ENCODE measurements at places on chromosomes 7 and 10. TPM values are rescaled to one million over a fixed set of nuclear protein-coding genes. Genes with fewer than 3 reads are reported as not detected.

DNA sequence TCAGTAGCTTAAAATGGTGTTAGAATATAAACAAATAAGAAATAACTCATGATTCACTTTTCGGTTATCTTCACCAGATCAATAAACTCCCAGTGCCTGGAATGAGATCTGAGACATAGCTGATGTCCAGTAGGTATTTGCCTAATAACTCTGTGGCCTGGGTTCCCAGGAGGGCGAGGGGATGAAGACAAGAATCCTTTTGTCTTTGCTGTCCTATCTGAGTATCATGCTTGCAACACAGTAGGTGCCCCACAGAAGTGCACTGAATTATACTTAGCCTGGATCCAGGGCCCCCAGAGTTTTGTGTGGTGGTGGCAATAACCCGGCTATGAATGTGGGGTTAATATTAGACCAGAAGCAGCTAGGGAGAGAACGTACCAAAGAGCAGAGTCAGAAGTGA is 350.1 kb upstream of the AOAH start:
- no peak for DNase-seq
- H3K27me3 ChIP-seq, result no peaks in the 10 kb centered on the region
- no peak overlapping the region for H3K4me3 ChIP-seq
- no peak overlapping the region for H3K27ac ChIP-seq
- no peaks in the 10 kb centered on the region for H3K4me1 ChIP-seq

GRCh38 chr7:68434857-68435256 is 1163.4 kb upstream of the AUTS2 start:
- H3K27ac ChIP-seq, result no peak overlapping the region
- DNase-seq, result no peak
- no peaks in the 10 kb centered on the region for H3K36me3 ChIP-seq
- H3K4me3 ChIP-seq, result no peak overlapping the region
- H3K27me3 ChIP-seq, result no peaks in the 10 kb centered on the region

The TMEM209 gene
- total RNA-seq, result 6.8 TPM

DNA sequence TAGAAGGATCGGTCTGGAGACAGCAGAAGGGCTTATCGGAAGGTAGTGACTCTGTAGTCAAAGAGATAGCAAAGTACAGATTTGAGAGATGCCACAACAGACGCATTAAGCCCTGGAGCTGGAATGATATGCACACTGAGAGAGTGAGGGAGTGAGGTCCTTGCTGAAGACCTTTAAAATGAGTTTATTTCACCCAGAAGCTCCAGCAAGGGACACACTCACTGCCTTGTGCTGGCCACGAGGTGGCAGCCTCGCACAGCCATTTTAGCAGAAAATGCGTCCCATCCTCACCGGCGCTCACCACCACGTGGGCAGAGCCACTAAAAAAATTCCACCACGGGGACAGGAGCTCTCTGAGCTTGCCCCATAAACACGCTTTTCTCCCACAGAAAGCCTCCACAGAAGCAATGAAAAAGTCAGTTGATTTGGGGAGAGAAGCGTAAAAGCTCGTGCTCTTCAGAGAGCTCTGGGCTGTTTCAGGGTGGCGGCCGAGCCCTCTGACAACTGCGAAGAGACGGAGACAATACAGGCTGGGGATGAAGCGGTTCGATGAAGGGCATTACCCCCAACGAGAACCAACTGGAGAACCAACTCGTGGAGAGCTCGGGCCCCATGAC is 163.0 kb upstream of the KLF14 start:
- no peak overlapping the region for H3K4me3 ChIP-seq
- H3K27me3 ChIP-seq, result no peaks in the 10 kb centered on the region

GRCh38 chr10:103111918-103112877 is 80.9 kb downstream of the NT5C2 start:
- no peaks in the 10 kb centered on the region for H3K27me3 ChIP-seq
- peaks cover 45% of the 10 kb centered on the region for H3K4me1 ChIP-seq
- no peak for DNase-seq

DNA sequence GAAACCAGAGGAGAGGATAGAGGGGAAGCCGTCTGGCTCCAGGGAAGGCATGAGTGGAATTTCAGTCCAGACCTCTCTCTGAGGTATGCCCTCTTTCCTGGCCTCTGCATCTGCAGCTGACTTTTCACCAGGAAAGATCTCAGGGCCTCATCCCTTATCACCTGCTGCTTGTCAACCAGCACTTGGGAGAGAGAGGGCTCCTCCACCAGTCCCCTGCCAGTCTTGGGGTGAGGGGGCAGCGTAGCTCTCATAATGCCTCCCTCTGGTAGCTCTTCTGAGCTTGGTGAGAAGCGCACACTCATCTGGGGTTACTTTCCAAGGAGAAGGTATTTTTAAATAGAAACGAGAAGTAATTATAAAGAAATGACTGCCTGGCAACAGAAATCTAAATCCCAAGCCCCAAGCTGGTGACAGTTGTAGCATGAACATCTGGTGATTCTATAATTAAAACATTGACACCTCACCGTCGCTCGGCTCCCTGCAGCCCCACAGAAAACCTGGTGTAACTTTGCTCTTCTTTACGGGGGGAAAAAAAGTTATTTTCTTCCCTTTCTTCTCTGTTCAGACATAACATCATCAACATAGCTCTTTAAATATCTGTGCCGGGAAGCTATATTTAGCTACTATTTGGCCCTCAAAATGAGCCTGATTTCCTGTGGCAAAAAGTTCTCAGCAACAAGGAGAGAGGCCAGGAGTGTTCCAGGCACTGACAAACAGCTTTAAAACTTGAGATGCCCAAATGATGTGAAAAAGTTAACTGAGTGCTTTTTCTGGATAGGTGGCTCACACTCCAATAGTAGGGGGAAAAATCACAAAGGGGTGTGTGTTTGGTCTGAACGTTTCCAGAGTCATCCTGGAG is 26.9 kb downstream of the HIP1 start:
- H3K27ac ChIP-seq, result peak overlapping the region; percentile 67
- no peaks in the 10 kb centered on the region for H3K27me3 ChIP-seq
- H3K4me1 ChIP-seq, result peaks cover 34% of the 10 kb centered on the region
- DNase-seq, result no peak
- no peaks in the 10 kb centered on the region for H3K36me3 ChIP-seq

DNA sequence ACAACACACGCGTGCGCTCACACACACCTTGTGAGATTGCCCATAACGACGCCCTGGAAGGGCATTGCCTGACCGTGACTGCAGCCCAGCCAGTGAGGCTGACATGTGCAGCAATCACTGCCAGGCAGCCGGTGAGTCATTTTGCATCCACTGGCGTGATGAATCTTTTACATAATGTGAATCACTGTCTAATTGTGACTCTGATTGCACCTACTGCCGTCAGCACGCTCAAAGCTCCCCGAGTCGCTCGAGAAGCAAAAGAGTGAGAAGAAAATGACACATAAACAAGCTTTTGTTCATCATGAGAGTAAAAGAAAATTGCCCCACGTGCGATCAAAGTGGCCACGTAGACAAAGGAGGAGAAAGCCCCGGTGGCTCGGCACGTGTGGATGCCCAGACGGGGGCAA is 117.4 kb upstream of the PFKP start:
- H3K4me3 ChIP-seq, result no peak overlapping the region
- no peaks in the 10 kb centered on the region for H3K36me3 ChIP-seq
- no peaks in the 10 kb centered on the region for H3K4me1 ChIP-seq
- no peak for DNase-seq
- H3K27ac ChIP-seq, result no peak overlapping the region
- peaks cover 28% of the 10 kb centered on the region for H3K27me3 ChIP-seq

The ABCB1 gene
- total RNA-seq, result 7.6 TPM

DNA sequence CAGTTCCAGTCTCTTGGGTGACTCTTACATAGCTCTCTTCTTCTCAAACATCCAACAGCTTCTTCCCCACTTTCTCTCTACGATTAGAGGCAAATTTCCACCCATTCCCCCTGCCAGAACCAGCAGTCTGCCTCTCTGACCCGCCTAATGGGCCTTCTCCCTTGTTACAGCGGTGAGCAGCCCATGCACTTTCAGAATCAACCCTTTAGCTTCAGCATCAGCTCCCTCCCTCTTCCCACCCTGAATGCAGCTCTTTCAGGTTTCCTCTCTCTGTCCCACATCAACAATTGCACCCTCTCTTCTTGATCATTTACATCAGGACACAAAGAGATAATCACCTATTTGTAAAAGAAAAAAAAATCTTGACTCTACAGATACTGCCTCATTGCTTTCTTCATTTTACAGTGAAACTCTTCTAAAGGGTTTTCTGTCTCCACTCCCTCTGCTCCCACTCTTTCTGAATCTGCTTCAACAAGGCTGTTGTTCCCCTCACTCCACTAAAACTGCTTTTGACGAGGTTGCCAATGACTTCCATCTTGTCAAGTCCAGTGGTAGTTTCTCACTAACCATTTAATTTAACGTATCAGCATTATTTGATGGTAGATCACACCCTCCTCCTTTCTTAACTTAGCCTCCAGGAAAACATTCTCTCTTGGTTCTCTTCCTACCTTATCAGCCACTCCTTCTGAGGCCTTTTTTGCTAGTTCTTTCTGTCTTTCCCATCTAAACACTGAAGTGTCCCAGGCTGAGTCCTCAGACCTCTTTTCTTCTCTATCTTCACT is 106.6 kb downstream of the NPY start:
- no peak overlapping the region for H3K27ac ChIP-seq
- no peak overlapping the region for H3K4me3 ChIP-seq
- no peak for DNase-seq
- no peaks in the 10 kb centered on the region for H3K36me3 ChIP-seq
- H3K27me3 ChIP-seq, result no peaks in the 10 kb centered on the region

The SPDYE8 gene
- not detected for total RNA-seq

DNA sequence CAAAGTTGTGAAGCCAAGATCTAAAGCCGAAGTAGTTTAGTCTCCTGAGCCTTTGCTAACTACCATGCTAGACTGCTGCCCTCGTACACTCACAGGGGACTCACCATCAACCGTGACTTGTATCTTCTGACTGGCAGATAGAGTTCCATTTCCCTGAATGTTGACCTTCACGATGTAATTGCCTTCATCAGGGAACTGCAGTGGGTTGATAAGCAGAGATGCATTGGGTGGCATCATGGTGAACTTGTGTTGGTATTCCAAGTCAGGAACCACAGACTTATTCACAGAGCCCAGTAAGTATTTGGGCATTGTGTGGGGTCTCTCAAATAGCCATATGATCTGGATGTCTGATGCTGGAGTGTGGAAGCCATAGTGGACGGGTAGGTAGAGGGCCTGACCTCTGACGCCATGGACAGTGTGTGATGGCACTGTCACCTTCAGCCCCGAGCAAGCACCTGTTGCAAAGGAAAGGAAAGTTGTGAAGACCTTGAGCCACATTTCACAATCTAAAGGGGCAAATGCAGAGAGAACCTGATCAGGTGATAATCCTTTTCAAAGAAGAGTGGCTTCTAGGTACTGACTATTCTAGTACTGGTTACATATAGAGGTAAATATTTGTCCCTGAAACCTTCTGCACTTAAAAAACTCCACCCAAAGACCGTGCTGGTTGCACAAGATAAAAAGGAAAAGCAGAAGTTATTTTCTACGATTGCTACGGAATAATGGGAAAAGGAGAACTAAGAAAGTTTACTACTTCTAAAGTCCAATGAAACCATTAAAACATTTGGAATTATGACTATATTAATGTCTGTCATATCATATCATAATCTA is 7.1 kb downstream of the HEPACAM2 start:
- no peaks in the 10 kb centered on the region for H3K36me3 ChIP-seq
- no peaks in the 10 kb centered on the region for H3K4me1 ChIP-seq
- no peaks in the 10 kb centered on the region for H3K27me3 ChIP-seq
- no peak for DNase-seq

- no peak overlapping the region for H3K27ac ChIP-seq
- no peaks in the 10 kb centered on the region for H3K36me3 ChIP-seq
- no peak overlapping the region for H3K4me3 ChIP-seq
- no peak for DNase-seq
- H3K27me3 ChIP-seq, result no peaks in the 10 kb centered on the region
Observed at GRCh38 chr7:69359003-69359700, 239.1 kb upstream of the AUTS2 start.

The FGFR2 gene
- 59.6 TPM for total RNA-seq

The C10orf90 gene
- 0.06 TPM for total RNA-seq

The ABCB4 gene
- total RNA-seq, result 0.66 TPM
